Naive thymus-derived CD8-positive, alpha-beta T cell (primary cell): ENCODE measurements at places on chromosomes 7 and 10. TPM values are rescaled to one million over a fixed set of nuclear protein-coding genes. Genes with fewer than 3 reads are reported as not detected.

DNA sequence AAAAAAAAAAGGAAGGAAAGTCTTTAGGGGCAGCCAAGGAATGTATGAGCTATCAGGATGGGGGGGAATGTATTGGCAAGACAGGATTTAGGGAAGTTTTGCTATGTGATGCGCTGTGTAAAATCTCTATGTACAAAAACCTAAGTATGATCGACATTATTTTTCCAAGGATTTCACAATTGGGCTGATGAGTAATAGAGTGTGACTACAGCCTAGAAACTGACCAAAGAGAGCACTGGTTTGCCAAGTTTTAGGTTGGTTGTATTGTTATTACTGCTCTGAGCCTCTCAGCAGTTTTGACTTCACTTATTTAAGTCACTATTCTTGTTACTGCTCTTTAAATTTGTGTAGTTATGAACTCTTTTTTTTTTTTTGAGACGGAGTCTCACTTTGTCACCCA lies 107.3 kb downstream of the NRCAM start:
- no peak for DNase-seq

- no peak for DNase-seq
These were observed 202.8 kb downstream of the BAMBI start for GRCh38 chr10:28879875-28880682.

- no peak for DNase-seq
These were observed 256.9 kb upstream of the FZD1 start for GRCh38 chr7:91007371-91007770.

DNA sequence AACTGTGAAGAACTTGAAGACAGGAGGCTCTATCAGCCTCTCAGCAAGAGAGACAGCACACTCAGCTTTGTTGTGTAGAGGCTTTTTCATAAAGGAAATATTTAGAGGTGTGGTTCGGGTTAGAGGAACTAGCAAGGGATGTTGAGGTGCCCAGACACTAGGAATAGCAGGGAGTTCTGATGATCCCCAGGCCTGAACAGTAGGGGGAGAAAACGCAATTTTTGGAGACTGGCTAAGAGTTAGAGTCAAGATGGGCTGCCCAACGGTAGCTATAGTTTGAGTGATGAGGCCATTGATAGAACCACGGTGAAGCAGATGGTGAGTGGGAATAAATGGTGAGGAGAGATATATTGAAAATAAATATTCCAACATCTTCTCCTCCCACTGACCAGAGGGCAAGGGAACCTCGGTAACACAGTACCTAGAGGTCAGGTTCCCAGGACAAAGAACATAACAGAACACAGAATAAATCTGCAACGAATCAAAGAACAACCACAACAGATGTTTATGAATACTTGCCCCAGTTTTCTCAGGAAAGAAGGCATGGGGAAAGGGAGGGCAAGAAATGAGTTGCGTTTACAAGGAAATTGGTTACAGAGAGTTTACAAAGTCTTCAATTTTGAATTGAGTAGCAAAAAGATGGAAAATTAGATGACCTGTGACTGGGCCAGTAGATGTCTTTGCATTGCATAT lies 24.2 kb upstream of the BPGM start:
- no peak for DNase-seq

GRCh38 chr7:10315881-10316280 lies 657.8 kb upstream of the PHF14 start:
- no peak for DNase-seq

GRCh38 chr10:17872191-17873091 lies 63.3 kb downstream of the MRC1 start:
- no peak for DNase-seq

- DNase-seq, result no peak
These were observed 4.8 kb upstream of the PTPN12 start for GRCh38 chr7:77532247-77532646.

GRCh38 chr7:158805414-158805813 lies 23.9 kb downstream of the ESYT2 start:
- no peak for DNase-seq

- no peak for DNase-seq
These were observed 3.5 kb upstream of the CTTNBP2 start for GRCh38 chr7:117876761-117877160.

The PAX4 gene
- not detected for total RNA-seq
